Dermis microvascular lymphatic vessel endothelial cell (primary cell): ENCODE measurements at places on chromosomes 12 and 14.

DNA sequence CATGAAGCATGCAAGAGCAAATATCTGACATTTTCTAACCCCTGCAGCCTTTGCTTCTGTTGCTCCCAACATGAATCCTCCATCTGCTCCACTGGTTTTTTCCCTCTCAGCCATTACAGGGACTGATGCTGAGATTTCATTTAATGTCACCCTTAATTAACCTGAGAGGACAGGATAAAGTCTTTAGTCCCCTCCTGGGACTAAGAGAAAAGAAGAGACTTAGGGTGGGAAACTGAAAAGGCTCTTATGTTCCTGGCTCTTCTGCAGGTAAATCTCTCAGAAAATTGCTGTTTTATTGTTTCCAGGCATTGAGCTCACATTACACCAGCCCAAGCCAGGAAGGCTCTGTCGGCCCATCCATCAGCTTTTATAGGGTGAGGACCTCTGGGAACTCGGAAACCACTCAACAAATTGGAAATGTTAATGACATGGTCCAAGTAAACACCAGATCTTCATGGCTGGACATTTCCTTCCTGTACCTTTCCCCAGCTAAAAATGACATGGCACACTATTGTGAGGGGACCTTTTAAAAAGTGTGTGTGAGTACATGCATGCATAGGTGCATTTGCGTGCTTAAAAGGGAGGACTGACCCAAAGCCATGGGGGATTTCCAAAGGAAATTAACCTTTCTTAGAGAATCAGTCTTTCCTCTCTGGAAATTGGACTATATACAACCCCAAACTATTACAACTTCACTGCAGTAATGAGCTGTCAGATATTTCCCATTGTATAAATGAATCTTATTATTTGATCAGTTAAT, 408.1 kb upstream of the TMTC1 start:
- no peak for DNase-seq

- DNase-seq: no peak
Measured at GRCh38 chr12:95573951-95574576, 22.8 kb upstream of the USP44 start.

GRCh38 chr14:71498212-71498611, 434.0 kb upstream of the RGS6 start:
- DNase-seq: no peak

DNA sequence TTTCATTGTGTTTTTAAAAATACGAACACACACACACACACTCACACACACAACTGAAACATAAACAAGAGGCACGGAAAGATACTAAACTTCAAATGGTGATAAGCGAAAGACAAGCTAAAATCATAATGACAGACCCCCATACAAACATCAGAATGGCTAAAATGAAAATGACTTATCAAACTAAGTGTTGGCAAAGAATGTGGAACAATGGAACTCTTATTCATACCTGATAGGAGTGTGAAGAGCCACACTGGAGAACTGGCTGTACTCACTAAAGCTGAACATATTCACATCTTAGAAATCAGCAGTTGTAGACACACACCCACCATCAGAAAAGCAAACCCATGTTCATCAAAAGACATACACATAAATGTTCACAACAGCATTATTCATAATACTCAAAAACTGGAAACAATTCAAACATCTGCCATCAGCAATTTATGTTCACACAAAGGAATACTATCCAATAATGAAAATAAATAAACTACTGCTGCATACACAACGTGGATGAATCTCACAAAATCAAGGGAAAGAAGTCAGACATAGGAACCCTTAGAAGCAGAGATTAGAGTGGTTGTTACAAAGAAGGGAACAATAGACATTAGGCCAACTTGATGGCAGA, 11.8 kb downstream of the STXBP6 start:
- no peak for DNase-seq

GRCh38 chr14:23829736-23830471, 123.7 kb upstream of the DHRS4 start:
- DNase-seq: peak; percentile 87

- no peak for DNase-seq
Measured at GRCh38 chr12:90074086-90074485, 365.4 kb upstream of the ATP2B1 start.

GRCh38 chr12:131928080-131928710, 881 bp upstream of the PUS1 start:
- DNase-seq: no peak
